ENCODE measurements at places on chromosomes 3 and 15.

- DNase-seq: no peak
Observed at GRCh38 chr15:49620199-49620598, 419 bp downstream of the FAM227B start.

DNA sequence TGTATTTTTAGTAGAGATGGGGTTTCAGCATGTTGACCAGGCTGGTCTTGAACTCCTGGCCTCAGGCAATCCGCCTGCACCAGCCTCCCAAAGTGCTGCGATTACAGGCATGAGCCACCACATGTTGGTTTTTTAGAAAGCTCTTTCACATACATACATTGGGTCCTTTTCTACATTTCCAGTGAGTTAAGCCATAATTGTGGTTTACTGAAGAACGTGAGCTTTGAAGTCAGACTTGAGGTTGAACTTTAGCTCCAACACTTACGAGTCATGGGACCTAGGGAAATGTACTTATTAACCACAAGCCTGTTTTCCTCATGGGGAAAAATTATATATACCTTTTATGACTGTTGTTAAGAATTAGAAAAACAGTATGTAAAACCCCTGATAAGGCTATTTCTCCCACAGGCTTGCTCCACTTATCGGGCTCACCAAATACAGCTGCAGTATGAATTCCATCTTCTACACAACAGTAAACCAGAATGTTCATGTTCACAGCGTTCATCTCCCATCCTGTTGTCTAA is 39.0 kb downstream of the GPR160 start:
- DNase-seq: no peak

DNA sequence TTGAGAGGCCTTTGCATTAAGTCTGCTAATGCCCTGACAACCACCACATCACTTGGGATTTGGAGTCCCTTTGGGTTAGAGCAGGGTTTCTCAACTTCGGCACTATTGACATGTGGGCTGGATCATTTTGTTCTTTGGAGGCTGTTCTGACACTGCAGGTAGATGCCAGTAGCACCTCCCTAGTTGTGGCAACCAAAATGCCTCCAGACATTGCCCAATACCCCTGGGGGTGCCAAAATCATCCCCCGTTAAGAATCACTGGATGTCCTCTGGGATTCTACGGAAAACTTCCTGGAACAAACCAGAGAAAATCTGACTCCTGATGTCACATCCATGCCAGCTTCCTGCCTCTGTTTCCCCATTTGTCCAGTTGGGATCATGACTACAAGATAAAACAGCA is 37.2 kb upstream of the BLM start:
- DNase-seq: no peak

DNA sequence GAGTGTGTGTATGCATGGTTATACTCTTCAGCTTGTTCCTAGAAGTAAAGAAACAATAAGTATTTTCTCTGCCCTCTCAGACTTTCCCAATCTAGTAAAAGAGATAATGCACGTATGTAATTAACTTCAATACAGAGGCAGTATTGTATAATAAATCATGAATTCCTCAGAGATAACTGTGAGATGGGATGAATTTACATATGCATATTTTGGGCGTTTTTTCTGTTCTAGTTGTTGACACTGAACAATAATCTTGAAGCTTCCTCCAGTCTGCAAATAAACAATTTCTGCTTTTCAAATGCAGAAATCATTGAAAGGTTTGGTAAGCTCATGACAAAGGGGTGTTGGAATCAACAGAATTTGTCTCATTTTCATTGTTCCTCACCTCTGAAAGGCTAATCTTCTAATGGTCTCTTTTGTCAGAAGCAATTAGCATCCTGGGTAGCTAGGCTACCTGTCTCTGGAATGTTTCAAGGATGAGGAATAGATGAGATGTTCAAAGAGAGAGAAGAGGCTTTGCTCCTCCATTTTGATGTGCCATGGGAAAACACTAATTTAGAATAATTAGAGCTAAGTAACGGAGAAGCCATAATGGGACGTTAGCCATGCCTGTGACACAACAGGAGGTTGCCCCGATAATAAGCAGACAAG is 43.3 kb upstream of the SIAH2 start:
- no peak for DNase-seq

- no peak for DNase-seq
Observed at GRCh38 chr3:171165983-171166382, 139.5 kb upstream of the SLC2A2 start.

DNA sequence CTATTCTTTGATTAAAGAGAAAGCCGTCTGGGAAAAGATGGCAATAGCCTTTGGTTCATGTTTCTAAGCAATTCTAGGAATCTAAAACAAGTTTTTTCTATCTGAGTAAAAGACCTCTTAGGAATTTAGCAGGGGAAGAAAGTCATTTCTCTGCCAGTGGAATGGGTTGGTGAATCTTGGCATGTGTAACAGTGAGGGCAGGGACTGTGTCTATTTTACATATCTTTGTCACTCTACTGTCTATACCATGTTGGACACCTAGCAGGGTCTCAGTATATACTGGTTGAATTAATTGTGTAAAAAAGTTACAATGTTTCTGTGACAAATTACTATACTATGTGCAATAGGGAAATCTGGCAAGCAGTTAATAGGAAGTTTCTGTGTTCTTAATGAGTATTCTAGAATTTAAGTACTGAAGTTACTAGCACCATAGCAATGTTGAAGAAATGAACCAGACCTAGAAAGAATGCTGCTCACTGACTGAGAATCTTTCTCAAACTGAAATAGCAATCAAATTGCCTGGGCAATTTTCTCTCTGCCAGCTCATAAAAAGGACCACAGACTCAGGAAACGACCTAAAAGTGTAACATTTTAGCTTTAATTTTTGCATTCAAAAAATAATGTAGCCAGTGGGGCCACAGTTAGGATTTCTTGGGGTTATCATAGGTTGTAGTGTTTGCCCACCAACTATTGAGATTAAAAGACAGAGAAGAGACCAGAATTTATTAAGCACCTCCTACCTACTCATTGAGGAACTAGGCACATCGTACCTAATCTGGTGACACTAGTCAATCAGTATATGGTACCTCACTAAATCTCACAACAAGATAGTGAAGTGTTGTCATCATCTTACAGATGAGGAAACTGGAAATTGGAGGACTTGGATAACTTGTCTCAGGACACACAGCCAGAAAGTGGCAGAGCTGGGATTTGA is 56.2 kb upstream of the LEKR1 start:
- no peak for DNase-seq

DNA sequence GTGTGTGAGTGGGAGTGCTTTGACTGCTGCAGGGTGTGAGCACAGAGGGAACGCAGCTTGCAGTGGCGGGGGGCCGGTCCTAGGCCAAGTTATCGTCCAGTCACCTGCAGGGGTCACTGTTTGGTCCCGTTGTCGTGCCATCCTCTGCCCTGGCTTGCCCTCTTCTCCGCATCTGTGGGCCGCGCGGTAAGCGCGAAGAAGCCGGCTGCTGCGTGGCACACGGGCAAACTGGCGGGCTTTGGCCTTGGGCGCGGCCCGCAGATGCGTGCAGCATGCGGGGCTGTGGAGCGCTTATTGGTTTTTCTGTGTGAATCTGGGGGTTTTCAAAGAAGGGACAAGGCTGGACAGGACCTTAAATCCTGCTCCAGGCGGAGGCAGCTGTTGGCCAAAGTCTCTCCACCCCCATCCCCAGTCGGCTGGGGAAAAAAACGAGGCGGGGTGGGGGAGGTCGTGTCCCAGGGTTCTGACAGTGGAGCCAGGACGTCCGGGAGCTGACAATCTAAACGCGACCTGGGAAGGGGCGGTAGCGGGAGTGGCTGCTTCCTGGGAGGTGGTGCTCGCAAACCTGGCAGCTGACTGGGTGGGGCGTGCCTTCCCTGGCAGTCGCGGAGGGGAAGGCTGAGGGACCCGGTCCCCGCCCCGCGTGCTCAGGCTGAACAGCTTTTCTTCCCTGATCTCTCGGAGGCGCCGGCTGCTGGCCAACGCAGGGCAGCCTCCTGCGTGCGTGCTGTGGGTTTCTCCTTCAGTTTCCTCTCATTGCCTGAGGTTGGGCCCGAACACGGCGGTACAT is 39.7 kb upstream of the VEPH1 start:
- DNase-seq: no peak
